ENCODE measurements at places on chromosomes 11 and 22.

GRCh38 chr22:21032868-21033688, 717 bp upstream of the SLC7A4 start:
- DNase-seq = no peak

DNA sequence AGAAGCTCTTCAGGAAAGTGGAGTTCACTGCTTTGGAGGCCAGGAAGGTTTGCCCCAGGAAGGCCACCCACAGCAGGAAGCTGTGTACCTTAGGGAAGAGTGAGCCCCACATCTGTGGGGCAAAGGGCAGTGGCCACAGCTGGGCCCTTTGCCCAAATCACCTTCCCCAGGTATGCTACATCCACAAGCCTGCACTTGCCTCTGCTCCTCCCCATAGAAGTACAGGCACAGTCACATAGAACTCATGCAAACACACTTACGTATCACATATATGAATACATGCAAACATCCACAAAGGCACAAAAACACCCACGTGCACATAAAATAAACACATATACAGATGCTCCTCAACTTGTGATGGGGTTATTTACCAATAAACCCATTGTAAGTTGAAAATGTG, 2.1 kb downstream of the TRIM29 start:
- no peak for DNase-seq

GRCh38 chr11:32436751-32437494, 1.6 kb upstream of the WT1 start:
- no peak for DNase-seq

- no peak for DNase-seq
Measured at GRCh38 chr11:70487756-70488155, 89.4 kb downstream of the CTTN start.

GRCh38 chr22:49396817-49397216, 430.9 kb downstream of the BRD1 start:
- no peak for DNase-seq

- DNase-seq = no peak
Measured at GRCh38 chr11:8265681-8266241, 2.1 kb upstream of the LMO1 start.

GRCh38 chr11:72787216-72788104, 6.4 kb downstream of the STARD10 start:
- no peak for DNase-seq

GRCh38 chr11:6067502-6067901, 36.9 kb upstream of the OR56A1 start:
- DNase-seq = no peak

- peak; percentile 27 for DNase-seq
Measured at GRCh38 chr11:17528181-17528691, 16.0 kb downstream of the USH1C start.

- no peak for DNase-seq
Measured at GRCh38 chr22:38346506-38346905, 29.3 kb upstream of the CSNK1E start.

DNA sequence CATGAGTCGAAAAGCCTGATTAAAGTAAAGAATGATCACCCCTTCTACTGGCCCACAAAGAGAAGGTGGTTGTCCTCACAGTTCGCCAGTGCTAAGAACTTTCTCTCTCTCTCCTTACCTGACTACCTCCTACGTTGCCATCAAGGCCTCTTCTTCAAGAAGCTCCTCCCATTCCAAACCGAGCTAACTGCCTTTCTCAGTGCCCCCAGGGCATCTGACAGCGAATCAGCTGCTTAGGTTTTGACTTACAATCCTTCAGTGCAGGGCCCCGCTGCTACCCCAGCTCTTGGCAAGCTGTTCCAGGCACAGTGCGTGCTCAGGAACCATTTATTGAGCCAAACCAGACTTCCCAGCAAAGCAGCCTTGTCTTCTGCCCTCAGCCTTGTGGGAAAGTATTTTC, 5.8 kb downstream of the VSTM5 start:
- DNase-seq = no peak

DNA sequence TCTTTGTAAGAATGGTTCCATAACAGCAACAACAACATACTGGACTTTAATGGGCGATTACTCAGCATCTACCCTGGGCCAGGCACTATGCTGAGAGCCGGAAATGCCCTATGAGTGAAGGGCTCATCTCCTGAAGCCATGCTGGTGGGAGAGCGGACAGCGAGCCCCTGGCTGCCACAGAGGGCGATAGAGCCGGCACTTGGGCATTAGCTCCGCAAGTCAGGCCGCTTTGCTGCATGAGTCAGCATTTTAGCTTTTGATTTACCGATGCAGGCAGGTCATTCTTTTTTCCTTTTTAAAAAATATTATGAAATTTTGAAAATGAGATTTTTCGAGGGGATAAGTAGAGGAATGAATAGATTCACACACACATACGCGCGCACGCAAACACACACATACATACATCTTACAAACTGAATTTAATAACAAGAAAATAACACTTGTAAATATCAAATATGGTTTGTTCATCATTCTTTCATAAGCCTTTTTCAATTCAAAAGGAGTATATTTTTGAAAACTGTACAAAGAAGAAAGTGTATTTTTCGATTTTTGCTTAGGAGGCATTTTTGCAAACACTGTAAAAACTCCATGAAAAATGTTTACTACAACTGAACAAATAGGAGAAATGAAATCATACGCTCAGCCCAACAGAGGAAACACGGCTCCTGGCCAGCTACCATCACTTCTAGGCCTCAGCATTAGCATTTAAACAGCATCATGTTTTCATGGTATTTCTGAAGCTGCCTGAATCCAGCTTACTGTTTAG, 667.3 kb downstream of the OPCML start:
- DNase-seq = no peak

GRCh38 chr22:47645450-47645914, 883.0 kb downstream of the TBC1D22A start:
- no peak for DNase-seq

DNA sequence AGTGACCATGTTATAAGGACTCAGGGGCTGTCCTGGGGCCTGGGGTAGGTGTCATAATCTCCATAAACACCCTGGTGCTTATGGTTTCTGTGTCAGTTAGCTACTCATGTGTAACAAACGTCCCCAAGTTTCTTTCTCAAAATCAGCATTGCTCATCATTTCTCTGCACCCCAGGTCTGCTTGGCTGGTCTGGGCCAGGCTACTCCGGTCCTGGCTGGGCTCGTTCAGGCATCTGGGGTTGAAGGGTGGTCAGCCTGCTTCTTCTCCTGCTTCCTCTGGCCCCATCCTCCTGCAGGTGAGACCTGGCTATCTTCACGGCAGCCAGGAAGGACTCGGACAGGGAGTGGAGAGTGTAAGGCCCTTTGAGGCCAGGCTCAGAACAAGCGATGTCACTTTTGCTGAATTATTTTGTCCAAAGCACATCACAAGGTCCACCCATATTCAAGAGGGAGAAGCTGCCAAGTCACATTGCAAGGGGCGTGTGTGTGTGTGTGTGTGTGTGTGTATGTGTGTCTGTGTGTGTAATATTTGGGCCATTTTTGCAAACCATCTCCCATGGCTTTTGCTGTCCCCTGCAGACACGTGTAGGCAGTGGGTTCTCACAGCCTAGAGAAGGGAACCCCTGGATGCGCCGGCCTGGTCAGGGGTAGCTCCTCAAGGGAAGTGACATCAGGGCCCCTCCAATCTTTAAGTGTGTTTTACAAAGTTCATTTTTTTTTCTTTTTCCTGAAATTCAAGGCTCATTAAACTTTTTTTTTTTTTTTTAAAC, 535.8 kb downstream of the TBC1D22A start:
- DNase-seq = no peak

GRCh38 chr11:68584097-68584496, 100.2 kb upstream of the GAL start:
- DNase-seq = peak; percentile 50

DNA sequence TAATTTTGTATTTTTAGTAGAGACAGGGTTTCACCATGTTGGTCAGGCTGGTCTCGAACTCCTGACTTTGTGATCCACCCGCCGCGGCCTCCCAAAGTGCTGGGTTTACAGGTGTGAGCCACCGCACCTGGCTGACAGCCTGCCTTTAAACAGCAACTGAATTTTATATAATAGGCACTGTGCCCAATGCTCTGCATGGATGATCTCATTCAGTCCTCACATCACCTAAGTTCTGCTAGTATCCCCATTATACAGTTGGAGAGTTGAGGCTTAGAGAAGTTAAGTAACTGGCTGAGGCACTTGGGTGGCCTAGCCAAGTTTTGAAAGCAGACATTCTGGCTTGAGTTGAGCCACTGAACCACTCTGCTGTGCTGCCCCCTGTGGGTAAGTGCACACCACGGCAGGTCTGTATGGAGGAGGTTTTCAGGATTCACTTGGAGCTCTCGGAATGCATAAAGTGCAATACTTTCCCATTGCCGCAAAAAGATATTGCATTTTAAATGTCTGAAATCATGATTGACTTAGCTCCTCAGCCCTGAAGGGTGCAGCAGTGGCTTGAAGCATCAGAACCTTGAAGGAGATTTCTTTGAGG, 112.4 kb downstream of the LDLRAD3 start:
- DNase-seq = no peak

GRCh38 chr11:112160091-112160848, 3.6 kb downstream of the IL18 start:
- DNase-seq = no peak

GRCh38 chr11:108220721-108221336, 1.6 kb downstream of the NPAT start:
- no peak for DNase-seq

DNA sequence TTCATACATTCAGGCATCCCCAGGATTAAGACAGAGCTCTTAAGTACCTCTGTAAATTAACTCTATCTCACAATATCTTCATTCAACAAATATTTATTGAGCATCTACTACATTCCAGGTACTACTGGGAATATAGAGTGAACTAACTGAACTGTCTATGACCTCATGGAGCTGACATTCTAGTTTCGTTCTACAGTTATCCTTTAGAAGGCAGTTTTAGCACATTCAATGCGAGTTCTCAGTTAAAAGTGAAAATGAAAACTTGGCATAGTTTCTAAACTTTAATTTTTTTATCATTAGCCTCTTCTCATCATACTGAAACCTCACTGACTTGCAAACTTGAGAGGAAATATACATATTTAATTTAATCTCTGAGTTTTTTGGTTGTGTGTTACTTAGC, 10.7 kb upstream of the MS4A6E start:
- DNase-seq = no peak

GRCh38 chr11:38756537-38756936, 2158.5 kb upstream of the RAG2 start:
- no peak for DNase-seq

DNA sequence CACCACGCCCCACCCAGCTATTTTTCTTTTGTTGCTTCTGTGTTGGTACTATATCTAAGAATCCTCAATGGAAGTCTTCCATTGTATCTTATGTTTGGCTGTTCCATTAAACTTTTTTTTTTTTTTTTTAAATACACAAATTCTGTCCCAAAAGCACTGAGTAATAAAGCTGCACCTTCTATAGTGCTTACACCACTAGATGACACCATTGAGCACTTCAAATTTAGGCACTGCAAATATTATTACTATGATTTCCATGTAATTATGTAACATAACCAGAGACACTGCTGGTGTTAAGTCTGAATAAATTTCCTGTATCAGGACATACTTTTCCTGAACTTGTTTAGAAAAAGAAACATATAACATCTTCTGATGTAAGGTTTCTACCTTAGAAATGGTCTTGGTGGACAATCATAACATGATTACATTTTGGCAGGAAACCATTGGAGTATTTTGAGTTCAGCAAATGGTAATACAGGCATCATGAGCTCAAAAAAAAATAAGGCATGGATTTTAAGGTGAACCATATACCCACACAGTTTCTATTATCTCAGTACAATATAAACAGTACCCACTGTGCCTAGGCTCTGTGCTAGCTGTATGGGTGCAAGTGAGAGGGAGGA, 110.5 kb downstream of the ATG16L2 start:
- no peak for DNase-seq

DNA sequence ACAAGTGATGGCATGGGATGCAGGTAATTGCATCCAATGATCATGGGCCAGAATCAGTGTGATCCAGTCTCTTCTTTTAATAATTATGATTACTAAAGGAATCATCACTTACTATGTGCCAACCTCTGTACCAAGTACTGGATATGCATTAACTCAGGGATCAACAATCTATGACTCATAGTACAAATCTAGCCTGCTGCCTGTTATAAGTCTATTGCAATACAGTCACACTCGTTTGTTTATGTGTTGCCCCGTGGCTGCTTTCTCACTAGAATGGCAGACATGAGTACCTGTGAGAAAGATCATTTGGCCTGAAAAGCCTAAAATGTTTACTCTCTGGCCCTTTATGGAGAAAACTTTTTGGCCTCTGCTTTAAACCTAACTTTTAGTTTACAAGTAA, 45.0 kb downstream of the OR6Q1 start:
- no peak for DNase-seq

- DNase-seq = no peak
Measured at GRCh38 chr11:62615521-62615920, 2.5 kb downstream of the ROM1 start.

DNA sequence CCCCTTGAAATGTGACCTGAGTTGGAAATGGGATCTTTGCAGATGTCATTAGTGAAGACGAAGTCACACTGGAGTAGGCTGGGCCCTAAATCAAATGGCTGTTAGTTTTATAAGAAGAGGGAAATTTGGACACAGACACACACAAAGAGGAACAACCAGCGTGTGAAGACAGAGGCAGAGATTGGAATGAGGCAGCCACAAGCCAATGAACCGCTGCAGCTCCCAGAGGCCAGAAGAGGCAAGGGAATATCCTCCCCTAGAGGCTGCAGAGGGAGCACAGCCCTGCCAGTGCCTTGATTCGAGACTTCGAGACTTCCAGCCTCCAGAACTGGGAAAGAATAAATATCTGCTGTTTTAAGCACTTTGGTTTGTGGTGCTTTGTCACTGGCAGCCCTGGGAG, 484.5 kb downstream of the MN1 start:
- no peak for DNase-seq

DNA sequence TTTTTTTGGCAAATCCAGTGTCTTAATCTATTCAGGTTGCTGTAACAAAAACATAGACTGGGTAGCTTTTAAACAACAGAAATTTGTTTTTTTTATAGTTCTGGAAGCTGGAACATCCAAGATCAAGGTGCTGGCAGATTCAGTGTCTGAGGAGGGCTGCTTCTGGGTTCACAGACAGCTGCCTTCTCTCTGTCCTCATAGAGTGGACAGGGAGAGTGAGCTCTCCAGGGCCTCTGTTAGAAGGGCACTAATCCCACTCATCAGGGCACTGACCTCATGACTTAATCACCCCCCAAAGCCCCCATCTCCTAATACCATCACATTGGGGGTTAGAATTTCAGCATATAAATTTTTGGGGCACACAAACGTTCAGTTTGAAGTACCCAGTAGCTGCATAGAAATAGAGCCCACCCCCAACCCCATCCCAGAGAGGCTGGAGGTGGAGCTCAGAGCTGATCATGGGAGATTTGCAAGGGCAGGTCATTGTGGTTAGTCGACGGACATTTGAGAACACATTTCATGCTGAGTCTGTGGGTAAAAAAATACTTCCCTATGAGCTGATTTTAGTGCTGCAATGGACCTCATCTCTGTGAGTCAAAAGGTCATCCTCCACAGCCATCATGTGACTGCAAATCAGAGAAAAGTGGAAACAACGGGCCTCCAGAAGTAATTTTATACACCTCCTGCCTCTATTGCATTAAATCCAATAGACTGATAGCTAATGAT, 203.1 kb upstream of the CADM1 start:
- DNase-seq = no peak

GRCh38 chr11:76415073-76415472, 29.7 kb upstream of the EMSY start:
- no peak for DNase-seq

GRCh38 chr11:1199241-1199750, 23.6 kb upstream of the MUC5B start:
- DNase-seq = no peak

- no peak for DNase-seq
Measured at GRCh38 chr11:64044730-64045393, 9.1 kb downstream of the FLRT1 start.

GRCh38 chr11:72812967-72813739, 1.1 kb upstream of the ATG16L2 start:
- DNase-seq = peak; percentile 63
